CD4-positive, alpha-beta T cell treated with Interleukin-1 beta for 1 hour (primary cell): ENCODE measurements at places on chromosomes 12 and 14.
A peak's percentile ranks its signal among the peaks of the same experiment; 100 is the strongest.

- no peak for DNase-seq
Measured at GRCh38 chr12:58588770-58589169, 331.5 kb downstream of the LRIG3 start.

DNA sequence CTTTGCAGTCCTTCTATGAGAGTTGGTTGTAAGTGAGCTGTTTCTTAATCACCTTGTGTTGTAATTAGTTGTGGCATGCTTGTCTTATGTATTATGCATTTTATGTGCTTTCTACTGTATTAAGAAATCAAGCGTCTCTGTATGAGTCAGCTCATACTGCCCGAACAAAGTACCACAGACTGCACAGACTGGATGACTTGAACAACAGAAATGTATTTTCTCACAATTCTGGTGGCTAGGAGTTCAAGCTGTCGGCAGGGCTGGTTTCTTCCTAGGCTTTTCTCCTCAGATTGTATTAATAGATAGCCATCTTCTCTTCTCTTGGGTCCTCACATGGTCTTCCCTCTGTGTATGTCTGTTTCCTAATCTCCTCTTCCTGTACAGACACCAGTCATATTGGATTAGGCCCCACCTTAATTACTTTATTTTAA is 77.7 kb downstream of the FLRT2 start:
- DNase-seq = no peak

GRCh38 chr12:108840605-108841332 is 16.6 kb downstream of the SSH1 start:
- no peak for DNase-seq

- DNase-seq = no peak
Measured at GRCh38 chr14:96202441-96203094, 2.1 kb upstream of the BDKRB2 start.

DNA sequence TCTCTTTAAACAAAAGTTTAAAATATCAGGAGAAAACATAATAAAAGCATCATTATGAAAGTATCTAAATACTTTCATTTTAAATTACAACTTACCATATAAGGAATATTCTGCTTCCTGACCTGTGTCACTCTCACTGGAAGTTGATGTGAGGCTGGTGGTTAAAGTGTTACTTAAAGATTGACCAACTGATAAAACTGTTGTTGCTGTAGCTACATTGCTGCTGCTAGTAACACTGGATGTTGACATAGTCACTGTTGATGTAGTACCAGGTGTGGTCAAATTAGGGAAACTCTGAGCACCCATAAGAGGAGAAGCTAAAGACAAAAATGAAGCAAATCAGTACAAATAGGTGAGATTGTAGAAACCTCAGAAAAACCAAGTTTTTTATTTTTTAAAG is 79.9 kb downstream of the HECTD1 start:
- peak; percentile 84 for DNase-seq

DNA sequence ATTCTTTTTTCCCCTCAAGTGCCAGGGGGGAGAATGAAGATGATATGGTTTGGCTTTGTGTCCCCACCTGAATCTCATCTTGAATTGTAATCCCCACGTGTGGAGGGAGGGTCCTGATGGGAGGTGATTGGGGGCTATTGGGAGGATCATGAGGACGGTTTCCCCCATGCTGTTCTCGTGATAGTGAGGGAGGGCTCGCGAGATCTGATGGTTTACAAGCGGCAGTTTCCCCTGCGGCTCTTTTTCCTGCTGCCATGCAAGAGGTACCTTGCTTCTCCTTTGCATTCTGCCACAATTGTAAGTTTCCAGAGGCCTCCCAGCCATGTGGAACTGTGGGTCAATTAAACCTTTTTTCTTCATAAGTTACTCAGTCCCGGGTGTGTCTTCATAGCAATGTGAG is 173.7 kb downstream of the CAND1 start:
- no peak for DNase-seq

DNA sequence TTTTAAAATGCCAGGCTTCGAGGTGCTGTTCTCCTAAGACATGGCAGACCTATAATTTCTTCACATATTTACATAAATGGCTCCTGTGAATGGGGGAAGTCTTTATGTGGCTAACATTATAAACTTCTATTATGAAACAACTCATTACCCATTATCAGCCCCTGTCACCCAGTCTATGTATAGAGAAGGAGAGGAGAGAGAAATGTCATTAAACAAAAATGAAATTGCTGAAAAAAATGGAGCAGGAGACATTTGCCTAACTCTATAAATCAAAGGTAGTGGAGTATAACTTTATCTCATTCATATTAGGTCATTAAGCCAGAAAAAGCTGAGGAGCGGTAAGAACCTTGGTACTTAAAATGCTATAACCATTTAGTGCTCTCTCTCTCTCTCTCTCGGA is 71.9 kb upstream of the KRR1 start:
- DNase-seq = no peak

- DNase-seq = no peak
Measured at GRCh38 chr14:104135121-104135903, 3.1 kb upstream of the KIF26A start.

DNA sequence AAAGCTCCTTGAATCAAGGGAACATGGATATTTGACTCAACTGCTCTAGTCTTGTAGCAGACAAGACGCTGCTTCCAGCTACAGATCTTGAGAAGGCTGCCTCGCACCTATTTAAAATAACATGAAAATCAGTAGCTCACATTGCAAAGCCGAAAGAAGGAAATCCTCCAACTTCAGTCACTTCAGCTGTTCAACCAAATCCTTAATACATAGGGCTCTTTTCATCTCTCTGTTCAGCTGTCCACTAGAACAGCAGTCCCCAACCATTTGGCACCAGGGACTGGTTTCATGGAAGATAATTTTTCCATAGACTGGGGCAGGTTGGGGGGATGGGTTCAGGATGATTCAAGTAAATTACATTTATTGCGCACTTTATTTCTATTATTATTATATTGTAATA is 1116.0 kb upstream of the TMEM132C start:
- no peak for DNase-seq

- DNase-seq = no peak
Measured at GRCh38 chr14:95328729-95329503, 9.2 kb upstream of the CLMN start.

DNA sequence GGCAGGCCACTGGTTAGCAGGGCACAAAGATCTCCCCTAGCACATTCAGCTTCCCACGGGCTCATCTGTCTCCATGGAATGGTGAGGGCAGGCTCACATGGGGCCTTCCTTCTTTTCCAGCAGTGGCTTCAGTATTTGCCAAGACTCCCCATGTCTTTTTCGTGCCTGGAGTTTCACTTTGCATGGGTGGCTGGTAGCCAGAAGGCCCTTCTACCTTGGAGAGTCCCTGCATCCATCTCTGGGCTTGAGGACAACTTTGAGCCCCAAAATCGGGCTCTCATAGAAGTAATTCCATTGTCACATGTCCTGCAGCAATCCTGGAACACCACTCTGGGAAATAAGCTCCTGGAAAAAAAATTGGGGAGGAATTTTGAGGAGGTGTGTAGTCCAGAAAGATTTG is 42.1 kb downstream of the NFKBIA start:
- DNase-seq = no peak

GRCh38 chr12:118694128-118694775 is 287.1 kb upstream of the SRRM4 start:
- no peak for DNase-seq

- no peak for DNase-seq
Measured at GRCh38 chr12:8813572-8814357, 8.7 kb upstream of the A2ML1 start.

GRCh38 chr12:130818635-130819576 is 20.1 kb downstream of the STX2 start:
- peak; percentile 72 for DNase-seq

- DNase-seq = peak; percentile 9
Measured at GRCh38 chr12:29148596-29148910, 525 bp upstream of the FAR2 start.

DNA sequence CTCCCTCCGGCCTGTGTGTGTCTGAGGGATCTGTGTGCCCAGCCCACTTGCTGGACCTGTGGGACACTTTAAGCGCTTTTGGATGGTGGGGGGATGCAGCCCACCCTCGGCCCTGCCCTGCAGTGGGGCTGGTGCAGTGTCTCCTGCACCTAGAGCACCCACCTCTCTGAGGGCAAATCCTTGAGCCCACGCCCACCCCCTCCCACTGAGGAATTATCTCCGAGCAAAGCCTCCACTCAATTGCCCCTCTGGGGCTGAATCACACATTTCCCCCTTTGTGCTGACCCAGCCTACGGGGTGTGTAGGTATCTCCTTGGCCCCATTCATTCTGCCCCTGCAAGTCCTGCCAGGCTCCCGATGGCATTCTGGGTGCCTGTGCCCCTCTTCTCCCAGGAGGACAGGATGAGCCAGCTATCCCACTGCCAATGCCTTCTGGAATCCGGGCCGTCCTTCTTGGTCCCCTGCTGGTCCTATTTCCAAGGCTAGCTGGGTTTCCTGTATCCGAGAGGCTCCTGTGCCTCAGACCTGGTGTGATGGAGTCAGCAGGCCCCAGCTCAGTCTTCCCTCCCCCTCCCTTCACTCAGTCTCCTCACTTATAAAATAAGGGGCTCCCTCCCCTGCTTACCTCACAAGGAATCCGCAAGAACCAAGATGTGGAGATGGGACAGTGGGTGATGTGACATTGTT is 48.9 kb downstream of the ERH start:
- no peak for DNase-seq

GRCh38 chr14:56686416-56686815 is 106.8 kb downstream of the TMEM260 start:
- DNase-seq = no peak

- DNase-seq = peak; percentile 48
Measured at GRCh38 chr12:54195737-54196347, 7.1 kb upstream of the SMUG1 start.

DNA sequence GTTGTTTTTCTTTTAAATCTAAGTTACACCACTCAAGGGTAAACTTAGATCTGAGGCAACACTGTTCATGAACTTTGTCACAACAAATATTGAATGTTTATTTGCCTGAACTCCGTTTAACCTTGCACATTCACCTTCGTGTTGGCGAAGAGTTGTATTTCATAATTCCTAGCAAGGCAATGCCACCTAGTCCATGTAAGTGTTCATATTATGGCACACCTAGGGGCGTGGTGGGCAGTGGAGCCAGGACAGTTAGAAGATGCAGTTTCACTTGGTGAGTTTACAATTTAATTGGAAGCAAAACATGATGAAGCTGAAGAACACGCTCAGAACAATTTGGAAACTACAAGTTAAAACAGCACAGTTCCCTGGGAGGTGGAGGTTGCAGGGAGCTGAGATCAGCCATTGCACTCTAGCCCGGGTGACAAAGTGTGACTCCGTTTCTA is 30.4 kb upstream of the GNPNAT1 start:
- DNase-seq = no peak

GRCh38 chr14:92531106-92531873 is 17.7 kb downstream of the RIN3 start:
- DNase-seq = peak; percentile 82

DNA sequence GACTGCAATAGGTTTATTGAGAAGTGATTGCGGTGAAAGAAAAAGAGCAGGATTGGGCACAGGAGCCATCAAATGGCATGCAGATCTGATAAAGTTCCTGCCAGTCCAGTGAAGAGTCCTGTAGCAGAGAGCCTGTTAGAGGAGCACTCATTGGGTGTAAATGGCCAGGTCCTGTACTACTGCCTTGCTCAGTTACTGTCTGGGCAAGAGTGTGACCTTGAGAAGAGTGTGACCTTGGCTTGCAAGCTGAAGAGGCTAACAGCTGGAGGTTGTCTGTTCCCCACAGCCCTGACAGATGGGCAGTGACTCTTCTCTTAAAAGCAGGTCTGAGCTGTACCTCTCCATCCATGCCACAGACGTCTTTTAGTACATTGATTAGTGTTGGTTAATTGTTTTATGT is 148.6 kb upstream of the SLC38A2 start:
- DNase-seq = no peak

- DNase-seq = no peak
Measured at GRCh38 chr12:89080793-89081465, 271.4 kb downstream of the DUSP6 start.

- peak; percentile 51 for DNase-seq
Measured at GRCh38 chr14:69612014-69612782, 802 bp downstream of the SUSD6 start.

- peak; percentile 82 for DNase-seq
Measured at GRCh38 chr14:103528587-103529382, at the start of gene TRMT61A. TSS of gene TRMT61A (plus strand) at chr14:103529196. CDS start at chr14:103529979, 783 bp downstream.

DNA sequence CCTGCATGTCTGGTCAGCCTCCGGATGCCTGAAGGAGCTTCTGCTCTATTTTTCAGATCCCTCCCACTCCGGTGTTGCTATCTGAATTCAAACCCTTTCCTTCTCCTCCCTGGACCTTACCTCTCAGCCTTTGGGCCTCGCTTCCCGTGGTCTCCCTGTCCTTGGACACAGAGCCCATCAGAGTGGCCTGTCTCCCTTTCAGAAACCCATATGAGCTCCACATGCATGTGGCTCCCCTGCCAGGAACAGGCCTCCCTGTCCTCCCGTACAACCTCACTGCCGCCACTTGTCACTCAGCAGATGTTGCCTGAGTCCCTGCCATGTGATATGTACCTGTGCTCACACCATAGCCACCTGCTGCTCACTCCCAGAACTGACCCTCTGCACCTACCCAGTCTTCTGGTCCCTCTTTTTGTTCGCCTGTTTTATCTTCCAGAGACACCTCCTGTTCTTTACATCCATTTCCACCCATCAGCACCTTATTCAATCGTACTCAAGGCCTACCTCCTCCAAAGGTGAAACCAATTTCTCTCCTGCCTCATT is 182.5 kb downstream of the ZFP36L1 start:
- DNase-seq = no peak
